ENCODE measurements at places on chromosomes 3 and 15. TPM values are rescaled to one million over a fixed set of nuclear protein-coding genes. Genes with fewer than 3 reads are reported as not detected.

PRR23E gene
- not detected for polyA plus RNA-seq

DNA sequence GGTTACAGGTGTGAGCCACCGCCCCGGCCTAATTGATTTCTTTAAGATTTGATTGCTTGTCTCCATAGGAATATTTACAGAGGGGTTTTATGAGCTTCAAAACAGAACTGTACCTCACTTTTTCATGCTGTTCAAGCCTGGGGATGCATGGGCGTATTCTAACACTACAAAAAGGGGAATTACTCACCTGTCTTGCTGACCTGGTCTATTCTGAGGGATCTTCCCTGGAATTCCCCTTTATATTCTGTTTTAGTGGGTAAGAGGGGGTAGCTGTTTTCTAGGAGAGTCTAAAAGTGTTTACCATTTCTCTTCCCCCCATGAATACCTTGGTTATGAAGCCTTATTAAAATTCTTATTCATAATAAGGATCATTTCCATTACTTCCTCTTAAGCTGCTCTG lies 48.1 kb downstream of the NME9 start:
- no peak for DNase-seq

TJP1 gene
- 61.8 TPM for polyA plus RNA-seq

GRCh38 chr15:69704700-69705099 lies 252.1 kb downstream of the RPLP1 start:
- no peak for DNase-seq

ATP8B4 gene
- 2.4 TPM for polyA plus RNA-seq

Measured in small intestine (tissue), 16 donors.